ENCODE measurements at places on chromosomes 2 and 18.

- DNase-seq = no peak
- no peaks in the 10 kb centered on the region for H3K4me1 ChIP-seq
- H3K27ac ChIP-seq = no peak overlapping the region
- H3K36me3 ChIP-seq = peaks cover 2% of the 10 kb centered on the region
Measured at GRCh38 chr2:190351955-190352354, 8.6 kb downstream of the INPP1 start.

DNA sequence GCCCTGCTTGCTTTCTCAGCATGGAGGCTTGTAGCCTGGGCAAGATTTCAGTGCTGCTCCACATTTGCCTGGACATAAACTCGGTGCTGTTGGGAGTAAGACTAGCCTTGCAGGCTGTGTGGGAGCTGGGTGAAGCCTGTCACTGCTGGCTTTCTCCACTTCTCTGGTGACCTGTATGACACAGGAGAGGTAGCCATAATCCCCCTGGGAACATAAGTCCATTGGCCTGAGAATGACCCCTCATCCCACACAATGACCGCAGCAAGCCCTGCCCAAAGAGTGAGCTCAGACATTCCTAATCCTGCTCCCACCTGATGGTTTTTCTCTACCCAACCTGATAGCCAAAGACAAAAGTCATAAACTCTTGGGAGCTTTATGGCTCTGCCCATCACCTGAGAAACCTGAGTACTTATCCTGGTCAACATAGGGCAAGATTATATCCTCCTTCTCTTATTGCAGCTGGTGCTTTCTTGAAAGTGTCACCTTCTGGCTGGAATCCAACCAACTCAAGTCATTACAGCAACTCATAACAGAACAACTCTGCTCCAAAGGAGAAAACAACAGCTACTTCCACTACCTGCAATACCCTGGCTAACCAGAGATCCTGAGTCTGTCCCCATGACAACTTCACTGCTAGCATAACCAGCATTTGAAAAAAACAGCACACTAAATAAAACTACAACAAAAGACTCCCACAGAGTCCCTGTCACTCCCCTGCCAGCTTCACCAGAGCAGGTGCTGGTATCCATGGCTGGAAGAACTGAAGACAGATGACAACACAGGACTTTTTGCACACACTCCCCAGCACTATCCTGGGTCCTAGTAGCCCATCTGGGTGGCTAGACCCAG, 834.4 kb upstream of the DDX18 start:
- H3K4me3 ChIP-seq = no peak overlapping the region
- no peaks in the 10 kb centered on the region for H3K36me3 ChIP-seq
- no peaks in the 10 kb centered on the region for H3K4me1 ChIP-seq
- no peak for DNase-seq
- H3K27me3 ChIP-seq = no peaks in the 10 kb centered on the region

DNA sequence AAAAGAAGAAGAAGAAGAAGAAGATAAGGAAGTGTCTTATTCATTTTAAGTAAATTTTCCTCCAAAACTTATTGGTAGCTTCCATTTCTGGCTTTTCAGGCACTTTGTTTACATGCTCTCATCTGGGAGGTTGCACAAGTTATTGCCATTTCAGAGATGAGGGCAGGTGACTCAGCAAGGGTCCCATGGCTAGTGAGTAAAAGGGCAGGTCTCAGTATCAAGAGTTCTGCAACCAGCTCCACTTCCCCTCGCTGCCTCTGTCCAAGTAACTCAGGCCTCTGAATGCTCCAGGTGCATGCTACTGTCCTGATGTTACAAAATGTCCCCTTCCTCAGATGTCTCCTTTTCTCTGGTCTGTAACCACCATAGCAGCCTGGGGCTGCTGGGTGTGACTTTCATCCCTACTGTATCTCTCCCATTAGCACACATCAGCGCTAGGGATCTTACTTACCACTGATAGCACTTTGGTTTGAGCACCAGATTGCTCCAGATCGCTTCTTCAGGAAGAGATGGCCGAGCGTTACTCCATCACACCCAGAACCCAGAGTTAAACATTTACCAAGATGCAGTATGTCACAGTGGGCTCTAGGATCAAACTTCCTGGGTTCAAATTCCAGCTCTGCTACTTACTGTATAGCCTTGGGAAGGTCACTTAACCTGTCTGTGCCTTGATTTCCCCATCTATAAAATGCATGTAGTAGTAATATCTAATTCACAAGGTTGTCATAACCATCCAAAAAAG, 57.4 kb upstream of the LAPTM4A start:
- peaks cover 2% of the 10 kb centered on the region for H3K36me3 ChIP-seq
- no peak for DNase-seq
- H3K27me3 ChIP-seq = peaks cover 45% of the 10 kb centered on the region
- H3K27ac ChIP-seq = no peak overlapping the region
- H3K4me3 ChIP-seq = no peak overlapping the region
- no peaks in the 10 kb centered on the region for H3K4me1 ChIP-seq

DNA sequence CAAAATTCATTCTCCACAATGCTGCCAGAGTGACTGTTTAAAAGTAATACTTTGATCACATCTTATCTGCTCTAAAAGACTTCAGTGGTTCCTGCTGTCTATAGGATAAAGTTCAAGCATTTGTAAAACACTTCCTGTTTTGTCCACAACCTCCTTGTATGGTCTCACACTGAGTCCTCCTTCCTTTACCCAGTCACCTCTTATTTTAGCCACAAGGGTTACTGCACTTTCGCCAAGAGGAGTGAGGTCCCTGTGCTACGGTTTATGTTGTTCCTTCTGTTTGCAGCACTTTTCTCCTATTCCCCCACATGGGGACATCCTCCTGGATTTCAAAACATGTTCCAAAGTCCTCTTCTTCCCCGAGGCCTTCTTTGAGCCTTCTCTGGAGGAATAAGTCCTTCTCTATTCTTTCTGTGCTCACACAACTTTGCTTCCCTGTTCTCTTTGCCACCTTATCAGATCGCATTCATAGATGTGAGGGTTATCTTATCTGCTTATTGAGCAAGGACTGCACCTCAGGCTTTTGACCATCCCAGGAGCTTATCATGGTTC, 112.2 kb upstream of the NABP1 start:
- no peak overlapping the region for H3K27ac ChIP-seq
- no peak for DNase-seq

DNA sequence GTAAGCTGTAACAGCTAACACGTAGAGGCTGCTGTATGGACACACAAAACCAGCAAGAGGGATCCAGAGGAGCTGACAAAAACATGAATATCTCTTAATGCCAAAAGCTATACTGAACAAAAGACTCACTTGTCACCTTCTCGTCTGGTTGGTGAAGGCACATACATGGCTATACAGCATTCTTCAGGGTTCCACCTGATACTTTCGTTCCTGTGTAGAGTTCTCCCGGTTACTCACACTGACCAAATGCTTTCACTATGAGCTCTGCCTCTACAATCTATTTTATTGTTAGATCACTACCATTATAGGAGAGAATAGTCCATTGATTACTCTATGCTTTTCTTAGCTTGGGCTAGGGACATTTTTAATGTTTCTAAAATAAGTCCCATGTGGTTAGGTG, 193.1 kb downstream of the HNMT start:
- no peak overlapping the region for H3K4me3 ChIP-seq
- no peak for DNase-seq
- no peaks in the 10 kb centered on the region for H3K36me3 ChIP-seq
- H3K27me3 ChIP-seq = no peaks in the 10 kb centered on the region

GRCh38 chr2:217943446-217944321, 59.1 kb downstream of the TNS1 start:
- no peak for DNase-seq
- H3K27ac ChIP-seq = no peak overlapping the region
- H3K36me3 ChIP-seq = no peaks in the 10 kb centered on the region
- H3K27me3 ChIP-seq = peaks cover 47% of the 10 kb centered on the region
- no peaks in the 10 kb centered on the region for H3K4me1 ChIP-seq

DNA sequence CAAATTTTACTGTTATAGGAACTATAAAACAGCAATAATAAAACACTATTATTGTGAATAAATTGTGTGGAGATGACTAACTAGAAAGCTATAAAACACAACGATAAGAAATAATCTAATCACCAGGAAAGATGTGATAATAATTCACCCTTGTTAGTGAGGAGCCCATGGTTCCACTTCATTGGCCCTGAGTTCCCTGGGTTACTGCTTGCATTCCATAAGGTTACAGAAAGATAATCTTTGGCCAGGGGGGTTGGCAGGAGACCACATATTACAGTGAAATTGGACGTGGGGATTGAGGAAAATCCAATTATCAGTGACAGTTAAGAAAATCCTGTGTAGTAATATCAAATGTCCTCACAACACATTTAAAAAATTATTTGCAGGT, 2.5 kb upstream of the CPO start:
- peaks cover 23% of the 10 kb centered on the region for H3K36me3 ChIP-seq
- H3K27ac ChIP-seq = no peak overlapping the region
- no peak for DNase-seq
- H3K4me1 ChIP-seq = peaks cover 17% of the 10 kb centered on the region

All from stimulated activated naive B cell treated with anti-CD40 and anti-IgM and Interleukin-4, amounts not matched to agents 10 μg/mL and 1 μg/mL and 100 μg/mL, for 72 hours (primary cell).